ENCODE measurements at places on chromosomes 5 and 9.

GRCh38 chr9:127397646-127398274 lies 791 bp downstream of the SLC2A8 start:
- no peak for DNase-seq

- no peak for DNase-seq
Measured at GRCh38 chr9:35619800-35620158, 1.6 kb upstream of the CD72 start.

DNA sequence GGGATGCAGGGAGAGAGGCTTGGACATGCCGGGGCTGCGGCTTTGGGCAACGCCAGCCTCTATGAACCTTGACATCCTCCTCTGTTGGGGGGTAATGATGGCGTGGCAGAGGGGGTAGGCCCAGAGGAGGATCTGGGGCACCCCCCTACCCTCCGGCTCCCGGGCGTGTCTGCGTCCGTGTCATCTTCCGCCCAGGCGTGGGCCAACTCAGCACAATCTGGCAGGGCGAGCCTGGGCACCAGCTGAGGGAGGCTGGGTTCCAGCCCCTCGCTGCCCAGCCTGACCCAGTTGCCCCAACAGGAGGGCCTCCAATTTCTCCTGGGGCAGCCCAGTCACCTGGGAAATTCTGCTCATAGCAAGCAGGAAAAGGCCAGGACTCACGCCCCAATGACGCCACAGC lies 62.9 kb upstream of the IL17B start:
- DNase-seq = no peak

GRCh38 chr5:758698-759053 lies 25.9 kb downstream of the ZDHHC11B start:
- no peak for DNase-seq

GRCh38 chr5:168300326-168301182 lies 9.1 kb downstream of the WWC1 start:
- DNase-seq = no peak

- no peak for DNase-seq
Measured at GRCh38 chr5:59548807-59549357, 344.6 kb downstream of the PDE4D start.

- DNase-seq = no peak
Measured at GRCh38 chr9:36088020-36088419, 48.5 kb upstream of the GLIPR2 start.

DNA sequence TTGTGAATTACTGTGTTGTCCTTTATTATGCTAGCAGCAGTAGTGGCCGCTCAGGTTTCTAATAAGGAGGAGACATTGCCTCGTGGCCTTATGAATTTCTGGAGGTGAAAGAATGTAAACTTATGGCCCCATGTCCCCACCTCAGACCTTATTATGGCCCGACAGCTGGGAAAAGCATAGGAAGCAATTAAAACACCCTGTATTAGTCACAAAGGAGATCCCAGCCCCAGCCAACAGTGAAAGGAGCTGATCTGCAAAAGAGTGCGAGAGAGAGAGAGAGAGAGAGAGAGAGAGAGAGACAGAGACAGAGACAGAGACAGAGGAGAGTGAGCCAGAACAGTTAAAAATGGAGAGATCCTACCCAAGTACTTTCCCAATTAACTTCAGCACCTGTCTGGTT lies 269.3 kb downstream of the DMRT2 start:
- no peak for DNase-seq

DNA sequence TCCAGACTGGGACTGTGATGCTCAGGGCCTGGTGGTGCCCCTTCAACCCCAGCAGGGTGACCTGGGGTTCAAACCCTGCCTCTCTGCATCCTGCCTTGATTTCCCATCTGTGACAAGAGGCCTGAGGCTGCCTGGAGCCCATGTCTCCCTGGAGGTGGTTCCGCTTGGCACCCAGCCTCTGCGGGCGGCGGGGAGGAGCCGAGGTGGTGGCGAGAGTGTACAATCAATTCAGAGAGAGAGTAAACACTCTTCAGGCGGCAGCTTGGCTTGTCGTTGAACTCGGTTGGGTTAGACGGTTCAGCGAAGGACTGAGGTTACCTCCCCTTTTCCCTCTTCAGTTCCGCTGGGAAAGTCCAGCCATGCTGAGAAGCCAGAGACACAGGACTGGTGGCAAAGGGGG lies 39.3 kb downstream of the NTNG2 start:
- no peak for DNase-seq

DNA sequence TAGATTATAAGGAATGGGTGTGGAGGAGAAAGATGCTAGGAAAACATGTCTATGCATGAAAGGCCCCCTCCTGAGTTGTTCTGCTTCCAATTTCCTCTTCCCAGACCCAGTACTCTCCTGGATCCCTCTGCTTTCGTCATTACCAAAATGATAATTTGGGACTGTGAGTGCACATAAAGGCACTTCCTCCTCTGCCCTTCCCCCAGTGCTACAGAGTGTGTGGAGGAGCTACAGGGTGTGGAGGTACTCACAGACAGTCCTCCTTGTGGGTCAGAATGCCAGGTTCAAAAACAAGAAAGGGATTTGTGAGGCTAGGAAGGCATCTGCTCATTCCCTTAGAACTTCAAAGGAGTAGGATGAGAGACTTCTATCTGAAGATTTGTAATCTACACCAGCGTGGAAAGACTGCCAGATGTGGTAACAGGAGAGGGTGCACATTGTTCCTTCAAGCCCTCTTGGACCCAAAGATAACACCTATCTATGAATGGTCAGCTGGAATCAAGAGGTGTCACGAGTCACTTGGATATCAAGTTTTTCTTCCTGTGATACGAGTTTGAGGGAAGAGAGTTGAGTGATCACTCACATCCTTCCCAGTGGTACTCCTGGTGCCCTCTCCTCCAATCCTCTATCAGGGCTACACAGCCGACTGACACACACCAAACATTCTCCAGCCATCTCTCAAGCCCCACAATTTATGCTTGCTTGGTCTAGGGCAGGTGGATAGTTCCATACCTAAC lies 201.1 kb downstream of the EPB41L4A start:
- no peak for DNase-seq

- DNase-seq = no peak
Measured at GRCh38 chr5:12934722-12935121, 1009.8 kb downstream of the DNAH5 start.

DNA sequence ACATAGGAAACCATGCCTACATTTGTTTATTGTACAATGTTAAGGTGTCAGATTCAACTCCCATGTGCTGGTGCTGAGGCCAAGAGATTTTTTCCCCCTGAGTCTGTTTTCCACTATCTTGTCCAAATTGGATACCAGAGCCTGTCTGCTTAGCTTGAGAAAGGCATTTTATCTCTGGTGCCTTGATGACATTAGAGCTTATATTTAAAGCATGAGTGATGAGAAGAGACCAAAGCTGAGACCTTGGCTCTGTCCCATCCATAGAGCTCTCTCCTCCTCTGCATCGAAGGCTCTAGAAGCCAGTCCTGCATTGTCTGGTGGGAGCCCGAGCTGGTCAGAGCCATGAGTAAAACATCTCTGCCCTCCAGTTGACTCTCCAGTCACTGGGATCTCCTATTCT lies 10.4 kb upstream of the PPP2CA start:
- no peak for DNase-seq

DNA sequence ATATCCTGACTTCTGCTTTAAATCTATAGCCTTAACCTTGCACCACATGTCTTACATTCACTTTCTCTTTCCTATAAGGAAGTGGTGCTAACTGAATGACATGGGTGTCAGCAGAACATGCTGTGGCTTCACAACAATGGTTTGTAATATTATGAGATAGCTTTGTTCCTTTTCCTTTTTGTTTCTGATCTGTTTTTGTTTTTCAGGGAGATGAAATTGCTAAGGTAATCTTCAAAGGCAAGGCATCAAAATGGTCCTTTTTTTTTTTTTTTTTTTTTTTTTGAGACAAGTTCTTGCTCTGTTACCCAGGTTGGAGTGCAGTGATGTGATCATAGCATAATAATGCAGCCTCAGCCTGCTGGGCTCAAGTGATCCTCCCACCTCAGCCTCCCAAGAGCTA lies 53.6 kb upstream of the RANBP6 start:
- DNase-seq = no peak

DNA sequence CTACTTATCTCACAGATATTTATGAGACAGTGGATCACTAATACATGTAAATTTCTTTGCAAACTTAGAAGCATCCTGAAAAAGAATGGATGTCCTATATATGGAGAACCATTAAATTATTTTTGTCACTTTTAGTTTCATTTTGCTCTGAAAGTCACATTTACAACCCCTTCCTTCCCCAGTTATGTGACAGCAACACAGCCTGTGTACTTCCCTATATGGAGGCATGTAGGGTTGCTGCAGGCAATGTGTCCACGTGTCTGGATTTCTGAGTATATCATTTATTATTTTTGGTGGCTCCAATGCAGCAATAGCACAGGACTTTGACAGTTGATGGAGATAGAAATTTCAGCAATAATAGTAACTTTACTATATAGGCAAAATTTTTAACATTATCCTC lies 156.4 kb downstream of the ST8SIA4 start:
- DNase-seq = no peak

DNA sequence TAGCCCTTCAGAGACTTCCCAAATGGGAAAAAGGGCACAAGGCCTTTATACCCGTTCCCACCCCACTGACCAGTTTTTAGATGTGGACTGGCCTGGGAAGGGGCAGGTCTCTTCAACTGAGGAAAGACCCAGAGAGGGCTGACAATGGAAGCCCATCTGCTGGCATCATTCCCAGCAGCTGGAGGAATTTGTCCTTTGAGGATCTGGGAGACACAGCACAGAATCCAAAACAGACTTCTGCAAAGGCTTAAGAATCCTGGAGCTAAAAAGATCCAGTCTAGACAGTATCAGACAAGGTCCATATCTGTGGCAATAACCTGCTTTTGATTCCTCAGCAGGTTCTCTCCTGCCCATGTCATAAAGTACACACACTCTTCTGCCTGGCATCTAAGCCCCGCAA lies 329.2 kb downstream of the TMEM167A start:
- no peak for DNase-seq

Data from stimulated activated CD4-positive, alpha-beta T cell treated with anti-CD3 and anti-CD28 coated beads, TNF-alpha, amount 100 ng/mL, for 1 hour (primary cell).